ENCODE measurements at places on chromosomes 13 and 19.
A peak's percentile ranks its signal among the peaks of the same experiment; 100 is the strongest.

- no peak for DNase-seq
These were observed 16.3 kb downstream of the S1PR2 start for GRCh38 chr19:10214784-10215183.

- DNase-seq = no peak
These were observed 223.9 kb downstream of the LHFPL6 start for GRCh38 chr13:39379118-39379517.

- no peak for DNase-seq
These were observed 1.3 kb upstream of the PNMA8C start for GRCh38 chr19:46429999-46430398.

- DNase-seq = no peak
These were observed 4.9 kb upstream of the BRD4 start for GRCh38 chr19:15337202-15337601.

DNA sequence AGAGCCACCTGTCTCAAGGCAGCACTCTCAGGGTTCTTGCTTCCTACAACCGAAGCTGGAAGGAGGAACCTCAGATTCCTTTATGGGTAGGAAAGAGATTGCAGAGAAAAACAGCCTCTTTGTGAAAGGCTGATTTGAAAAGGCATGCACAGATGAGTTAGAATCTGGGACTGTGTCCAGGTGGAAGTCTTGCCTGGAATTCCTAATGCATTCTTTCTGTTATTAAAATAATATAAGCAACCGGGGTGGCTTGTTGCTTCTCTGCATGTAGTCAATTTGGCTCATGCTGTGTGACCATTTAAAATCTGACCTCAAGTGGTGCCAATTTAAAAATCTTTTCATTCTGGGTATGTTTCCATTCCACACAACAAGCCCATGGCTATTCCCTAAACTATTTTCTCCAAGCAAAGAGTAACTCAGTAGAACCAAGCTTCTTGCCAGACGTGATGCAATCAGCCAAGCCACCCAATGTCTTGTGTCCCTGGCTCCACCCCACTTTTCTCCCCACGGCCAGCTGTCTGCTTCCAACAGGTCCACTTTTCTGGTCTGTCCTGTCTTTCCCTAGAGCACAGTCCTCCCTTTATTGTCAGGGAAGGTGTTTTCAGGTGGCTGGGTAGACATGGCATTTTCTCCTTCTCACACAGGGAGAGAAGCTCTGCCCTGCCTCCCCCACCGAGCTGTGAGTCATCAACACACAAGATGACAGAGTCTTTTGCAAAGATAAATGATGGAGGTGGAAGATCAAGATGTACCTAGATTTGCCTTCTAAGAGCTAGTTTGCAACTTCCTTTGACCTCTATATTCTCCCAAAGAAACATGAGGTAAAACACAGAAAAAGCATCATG is 394.3 kb downstream of the FOXO1 start:
- DNase-seq = no peak

GRCh38 chr13:45863709-45864590 is 12.4 kb upstream of the SIAH3 start:
- no peak for DNase-seq

DNA sequence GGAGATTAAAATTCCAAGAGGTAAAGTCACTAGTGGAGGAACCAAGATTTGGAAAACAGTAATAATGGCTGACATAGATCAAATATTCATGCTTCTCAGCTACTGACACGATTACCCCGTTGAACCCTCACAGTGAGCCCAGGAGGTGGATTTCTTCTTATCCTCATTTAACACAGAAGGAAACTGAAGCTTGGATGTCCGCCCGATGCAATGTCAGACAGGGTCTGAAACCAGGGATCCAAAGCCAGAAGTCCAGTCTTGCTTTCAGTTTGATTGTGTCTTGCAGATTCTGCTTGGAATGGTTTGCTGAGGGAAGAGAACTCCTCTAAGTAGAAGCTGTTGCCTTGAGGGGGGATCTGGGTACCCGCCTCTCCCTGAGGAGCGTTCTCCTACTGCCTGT is 404.7 kb downstream of the KCNRG start:
- no peak for DNase-seq

DNA sequence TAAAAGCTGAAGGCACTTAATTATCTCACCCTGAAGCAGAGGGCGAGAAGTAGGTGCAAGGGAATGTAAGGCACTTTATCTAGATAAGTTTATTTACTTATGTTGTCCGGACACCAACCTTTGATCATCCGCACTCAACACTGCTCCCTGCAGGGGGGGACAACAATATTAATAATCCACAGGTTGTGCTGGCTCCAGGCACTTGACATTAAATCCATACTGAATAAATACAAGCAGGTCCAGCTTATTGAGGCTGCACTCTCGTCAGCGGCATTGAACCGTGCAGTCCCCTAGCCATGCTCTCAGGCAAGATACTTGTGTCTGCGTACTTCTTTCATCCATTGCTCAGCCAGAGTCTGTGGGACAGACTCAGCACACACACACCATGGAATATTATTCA is 374.5 kb upstream of the NBEA start:
- no peak for DNase-seq

DNA sequence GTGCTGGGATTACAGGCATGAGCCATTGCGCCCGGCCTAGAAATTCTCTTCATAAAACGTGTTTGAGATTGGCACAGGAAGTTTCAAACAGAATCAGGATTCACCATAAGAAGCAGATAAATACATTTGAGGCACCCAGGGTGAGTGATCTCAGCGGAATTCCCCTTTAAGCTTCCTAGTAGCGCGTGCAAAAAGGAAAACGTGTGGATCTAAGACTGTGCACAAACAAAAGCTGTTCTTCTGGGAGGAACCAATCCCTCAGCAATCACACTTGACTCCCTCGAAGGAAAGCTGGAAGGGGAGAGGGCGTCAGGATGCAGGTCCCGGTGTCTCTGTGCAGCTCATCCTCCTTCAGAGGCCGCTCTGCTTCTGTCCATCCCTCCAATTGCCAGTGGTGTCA is 15.5 kb downstream of the MCF2L start:
- DNase-seq = no peak

- peak; percentile 46 for DNase-seq
These were observed 284.9 kb downstream of the KLF12 start for GRCh38 chr13:73849292-73849691.

- DNase-seq = no peak
These were observed 857 bp downstream of the POU2F2 start for GRCh38 chr19:42131149-42132029.

Data from CD4-positive, alpha-beta T cell treated with Interleukin-10 for 1 hour (primary cell).